ENCODE measurements at places on chromosomes 1 and 21.

- DNase-seq = no peak
Measured at GRCh38 chr21:35428001-35428320, 378.9 kb upstream of the RUNX1 start.

DNA sequence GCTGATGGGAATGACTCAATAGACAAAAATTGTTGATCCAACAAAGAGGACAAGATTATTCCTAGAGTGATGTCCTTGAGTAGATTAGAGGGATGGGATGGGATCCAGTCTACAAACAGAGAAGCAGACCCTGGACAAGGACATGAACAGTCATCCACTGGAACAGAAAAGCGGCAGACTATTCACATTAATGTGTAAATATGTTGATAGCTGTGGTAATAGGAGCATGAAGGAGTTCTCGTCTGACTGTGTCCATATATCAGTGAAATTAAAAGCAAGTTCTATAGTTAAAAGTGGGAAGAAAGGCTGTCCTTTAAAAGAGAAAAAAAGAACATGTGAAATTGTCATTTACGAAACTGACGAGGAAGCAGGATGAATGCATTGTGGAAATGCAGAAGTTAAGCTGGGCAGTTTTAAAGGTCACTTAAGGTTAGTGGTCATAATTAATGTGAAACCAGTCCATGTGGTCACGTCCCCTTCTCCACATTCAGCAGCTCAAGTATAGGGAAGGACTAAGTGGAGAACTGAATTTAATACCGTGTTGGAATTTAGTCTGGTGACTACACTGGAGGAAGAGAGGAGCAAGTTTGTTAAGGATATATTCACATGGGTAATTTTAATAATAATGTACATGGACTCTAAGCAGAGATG, 62.1 kb downstream of the PIK3R3 start:
- DNase-seq = no peak

- no peak for DNase-seq
Measured at GRCh38 chr1:14759843-14760242, 161.4 kb downstream of the KAZN start.

- DNase-seq = no peak
Measured at GRCh38 chr1:180119837-180120236, 34.8 kb upstream of the QSOX1 start.

DNA sequence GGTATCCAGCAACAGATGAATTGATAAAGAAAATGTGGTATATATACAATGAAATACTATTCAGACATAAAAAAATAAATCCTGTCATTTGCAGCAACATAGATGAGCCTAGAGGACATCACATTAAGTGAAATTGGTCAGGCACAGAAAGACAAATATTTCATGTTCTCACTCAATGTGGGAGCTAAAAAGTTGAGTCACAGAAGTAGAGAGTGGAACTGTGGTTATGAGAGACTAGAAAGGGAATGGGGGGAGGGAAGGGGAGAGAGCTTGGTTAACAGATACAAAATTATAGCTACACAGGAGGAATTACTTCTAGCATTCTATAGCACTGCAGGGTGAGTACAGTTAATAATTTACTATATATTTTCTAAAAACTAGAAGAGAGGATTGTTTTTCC, 37.1 kb upstream of the SERPINC1 start:
- DNase-seq = no peak

DNA sequence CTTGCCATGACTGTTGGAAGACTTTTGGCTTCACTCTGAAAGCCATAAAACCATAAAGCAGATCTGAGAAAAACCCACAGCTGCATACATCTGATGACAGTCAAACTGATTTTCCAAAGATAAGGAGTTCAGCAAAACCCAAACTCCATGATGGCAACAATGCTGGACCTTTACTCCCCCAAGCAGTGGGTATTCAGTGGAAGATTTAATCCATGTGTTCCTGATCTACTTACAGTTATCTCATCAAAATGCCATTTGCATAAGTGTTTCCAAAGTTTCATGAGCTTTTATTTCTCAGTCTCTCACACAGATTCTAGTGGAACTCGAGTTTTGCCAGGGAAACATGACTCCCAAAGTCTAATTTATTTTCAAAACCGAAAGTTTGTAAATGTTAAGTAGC, 184.9 kb downstream of the ZC3H11B start:
- no peak for DNase-seq

GRCh38 chr1:8536515-8536914, 218.6 kb downstream of the SLC45A1 start:
- DNase-seq = no peak

DNA sequence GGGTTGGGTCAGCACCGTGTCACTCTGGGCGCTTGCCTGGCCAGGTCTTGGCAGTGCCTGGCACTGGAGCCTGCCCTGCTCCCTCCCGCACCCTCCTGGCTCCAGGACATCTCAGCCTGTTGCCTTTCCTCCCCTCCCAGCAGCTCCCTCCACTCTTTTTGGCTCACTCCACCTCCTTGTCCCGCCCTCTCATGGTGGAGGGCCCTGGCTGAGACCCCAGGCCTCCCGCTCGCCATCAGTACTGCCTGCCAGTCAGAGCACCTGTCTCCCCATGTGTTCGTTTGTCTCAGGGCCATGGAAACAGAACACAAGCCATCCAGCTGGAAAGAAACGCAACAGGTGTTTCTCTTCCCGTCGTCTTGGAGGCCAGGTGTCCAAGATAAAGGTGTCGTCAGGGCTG, 61.0 kb downstream of the B3GALT5 start:
- no peak for DNase-seq

DNA sequence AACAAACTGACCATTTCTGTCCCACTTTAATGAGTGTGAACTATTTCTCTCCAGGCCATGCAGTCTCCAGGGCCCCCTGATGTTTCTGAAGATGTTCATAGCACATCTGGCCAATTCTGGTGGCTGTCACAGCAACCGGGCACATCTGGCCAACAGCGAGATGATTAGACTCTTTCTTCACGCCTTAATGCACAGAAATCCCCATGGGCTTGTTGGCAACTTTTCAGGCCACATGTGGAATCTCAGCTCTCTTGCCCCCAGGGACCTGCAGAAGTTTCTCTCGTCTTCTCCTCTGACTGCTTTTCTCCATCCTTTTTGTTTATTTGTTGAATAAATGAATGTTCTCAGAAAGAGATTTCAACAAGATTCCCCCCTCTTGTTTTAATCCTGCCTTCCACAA, 71.2 kb upstream of the HMGB4 start:
- DNase-seq = no peak

GRCh38 chr21:46325073-46325912, 1.3 kb downstream of the PCNT start:
- peak; percentile 83 for DNase-seq

GRCh38 chr1:209838537-209838936, 10.8 kb downstream of the UTP25 start:
- DNase-seq = no peak

GRCh38 chr1:36486439-36487335, 4.0 kb upstream of the CSF3R start:
- no peak for DNase-seq

- peak; percentile 66 for DNase-seq
Measured at GRCh38 chr1:218284377-218284916, 646 bp upstream of the RRP15 start.

GRCh38 chr1:156608981-156609380, 7.7 kb upstream of the GPATCH4 start:
- peak; percentile 80 for DNase-seq

DNA sequence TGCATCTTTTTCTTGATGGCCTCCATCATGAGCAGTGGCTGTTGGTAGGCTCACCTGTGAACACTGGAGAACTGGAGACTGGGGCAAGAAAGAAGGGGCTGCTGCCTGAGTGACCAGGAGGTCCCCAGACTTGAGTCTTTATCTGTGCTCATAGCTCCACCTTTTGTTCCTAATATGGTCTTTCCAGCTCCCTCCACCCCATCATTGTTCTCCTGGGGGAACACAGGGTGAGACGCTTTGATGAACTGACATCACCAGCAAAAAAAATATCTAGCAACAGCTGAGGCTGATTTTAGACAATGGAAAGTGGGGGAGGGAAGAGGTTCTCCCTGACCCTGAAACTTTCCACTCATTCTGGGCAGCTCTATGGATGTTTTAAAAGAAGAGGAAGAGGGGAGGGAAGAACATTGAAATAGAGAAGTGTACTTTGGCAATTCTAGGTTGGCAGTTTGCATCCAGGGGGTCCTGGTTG, at the start of gene TPM3:
TPM3 (minus strand) TSS at position 111 of the 472 bp plus-strand sequence; CDS start at position 29, 82 bp downstream.
- DNase-seq = no peak

GRCh38 chr1:85934516-85934915, 222.1 kb downstream of the COL24A1 start:
- DNase-seq = no peak

DNA sequence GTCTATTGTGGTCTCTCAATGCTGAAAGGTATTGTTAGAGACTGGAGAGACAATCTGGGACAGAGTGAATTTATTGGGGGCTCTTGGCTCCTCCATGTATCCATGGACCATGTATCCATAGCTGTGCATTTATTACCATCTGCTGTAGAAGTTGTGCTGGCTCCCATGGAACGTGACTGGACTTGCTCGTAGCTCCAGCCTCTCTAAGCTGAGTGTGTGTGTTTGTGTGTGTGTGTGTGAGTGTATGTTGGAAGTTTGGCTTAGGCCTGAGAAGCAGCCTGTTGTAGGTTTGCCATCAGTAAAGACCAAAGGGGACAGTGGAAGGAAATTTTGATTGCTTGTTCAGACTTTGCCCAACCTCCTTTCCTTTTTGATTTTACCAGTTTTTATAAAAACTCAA, 105.7 kb upstream of the USP24 start:
- no peak for DNase-seq

- no peak for DNase-seq
Measured at GRCh38 chr1:174995916-174996315, 3.8 kb upstream of the CACYBP start.

- no peak for DNase-seq
Measured at GRCh38 chr1:224884361-224884801, 45.1 kb upstream of the DNAH14 start.

DNA sequence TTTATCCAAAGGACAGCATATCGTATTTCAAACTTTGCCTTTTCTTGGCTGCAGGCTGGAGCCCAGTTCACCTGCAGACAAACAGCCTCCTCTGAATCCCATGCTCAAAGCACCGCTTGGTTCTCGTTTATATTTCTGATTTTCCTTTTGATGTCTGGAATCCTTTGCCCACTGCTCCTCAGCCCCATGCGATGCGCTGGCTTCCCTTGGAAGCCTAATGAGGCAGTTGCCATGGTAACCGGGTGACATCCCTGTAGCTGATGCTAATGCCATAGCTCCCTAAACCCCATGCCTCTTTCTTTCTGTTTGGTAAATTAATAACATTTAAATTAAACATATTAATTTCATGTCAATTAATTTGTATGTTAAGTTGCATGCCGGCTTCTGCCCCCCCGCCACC, 327.1 kb downstream of the PRDM2 start:
- DNase-seq = no peak

GRCh38 chr1:209455661-209456358, 127.7 kb upstream of the CAMK1G start:
- peak; percentile 19 for DNase-seq

DNA sequence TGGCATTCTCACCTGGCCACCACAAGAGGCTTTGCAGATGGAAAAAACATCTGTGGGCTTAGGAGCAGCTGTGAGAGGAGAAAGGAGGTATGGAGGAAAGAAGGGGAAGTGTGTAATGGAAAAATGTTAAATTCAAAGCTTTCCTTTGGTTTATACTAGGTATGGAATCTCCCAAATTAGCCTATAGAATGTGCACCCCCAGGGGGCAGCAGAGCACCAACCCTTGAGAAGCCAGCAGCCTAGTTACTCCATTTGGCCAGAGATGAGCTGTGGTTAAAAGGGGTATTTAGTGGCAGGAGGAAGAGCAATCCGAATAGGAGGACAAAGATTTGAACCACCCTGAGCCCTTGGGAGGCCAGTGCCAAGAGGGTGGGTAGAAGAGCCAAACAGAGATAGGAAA, 97.5 kb upstream of the CTTNBP2NL start:
- peak; percentile 79 for DNase-seq

GRCh38 chr1:38403667-38404066, 357.1 kb upstream of the POU3F1 start:
- DNase-seq = peak; percentile 18

DNA sequence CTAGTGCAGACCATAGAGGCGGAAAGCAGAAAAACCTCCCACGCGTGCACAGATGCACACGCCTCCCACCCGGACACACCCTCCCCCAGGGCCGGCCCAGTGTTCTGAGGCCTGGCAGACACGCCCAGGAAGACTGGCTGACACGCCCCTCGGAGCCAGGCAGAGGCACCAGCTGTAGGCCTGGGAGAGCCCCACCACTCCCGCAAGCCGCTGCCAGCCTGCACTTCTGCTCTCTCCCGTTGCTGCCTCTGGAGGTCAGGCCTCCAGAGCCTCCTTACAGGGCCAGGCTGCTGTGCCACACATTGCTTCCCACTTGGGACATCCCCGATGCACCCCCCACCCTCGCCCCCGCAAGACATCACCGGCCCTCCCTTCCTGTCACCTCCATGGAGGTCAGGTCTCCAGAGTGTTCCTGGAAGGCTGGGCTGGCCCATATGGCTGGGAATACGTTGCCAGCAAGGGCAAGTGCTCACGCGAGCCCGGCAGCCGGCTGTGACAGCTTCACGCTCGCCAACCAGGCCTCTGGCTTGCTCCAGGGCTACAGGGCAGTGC, 40.4 kb downstream of the CASZ1 start:
- DNase-seq = peak; percentile 93

DNA sequence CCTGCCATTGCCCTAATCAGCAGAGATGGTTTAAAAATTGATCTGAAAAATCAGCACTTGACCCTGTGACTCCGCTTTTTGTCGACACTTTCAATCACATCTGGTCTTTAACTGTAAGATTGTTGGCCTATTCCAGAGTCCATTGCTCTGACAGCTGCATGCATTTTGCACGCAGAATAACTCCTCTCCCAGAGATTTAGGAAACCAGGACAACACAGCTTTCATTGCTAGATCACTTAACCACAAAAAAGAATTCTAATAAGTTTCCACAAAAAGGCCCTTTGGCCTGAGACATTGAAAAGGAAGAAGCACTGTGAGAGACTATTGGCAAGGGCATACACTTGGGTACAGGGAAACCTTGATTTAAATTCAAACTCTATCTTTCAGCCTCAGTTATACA, 373.1 kb downstream of the TGFB2 start:
- no peak for DNase-seq

DNA sequence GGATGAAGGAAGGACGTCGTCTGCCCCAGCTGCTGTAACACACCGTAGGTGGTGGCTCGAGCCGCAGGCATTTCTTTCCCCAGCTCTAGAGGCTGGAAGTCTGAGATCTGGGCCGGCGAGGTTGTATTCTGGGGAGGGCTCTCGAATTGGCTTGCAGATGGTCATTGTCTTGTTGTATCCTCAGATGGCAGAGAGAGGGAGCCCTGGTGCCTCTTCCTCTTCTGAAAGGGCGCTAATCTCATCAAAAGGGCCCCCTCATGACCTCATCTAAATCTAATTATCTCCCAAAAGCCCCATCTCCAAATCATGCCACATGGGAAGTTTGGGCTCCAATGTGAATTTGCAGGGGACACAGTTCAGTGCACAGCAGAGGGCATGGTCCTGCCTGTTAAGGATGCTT, 109.0 kb downstream of the SIK1 start:
- peak; percentile 61 for DNase-seq

All from NCI-H82 (cell line).